ENCODE measurements at places on chromosomes 1 and 21.

GRCh38 chr1:231460614-231461013, 38.5 kb upstream of the EGLN1 start:
- no peak for DNase-seq

DNA sequence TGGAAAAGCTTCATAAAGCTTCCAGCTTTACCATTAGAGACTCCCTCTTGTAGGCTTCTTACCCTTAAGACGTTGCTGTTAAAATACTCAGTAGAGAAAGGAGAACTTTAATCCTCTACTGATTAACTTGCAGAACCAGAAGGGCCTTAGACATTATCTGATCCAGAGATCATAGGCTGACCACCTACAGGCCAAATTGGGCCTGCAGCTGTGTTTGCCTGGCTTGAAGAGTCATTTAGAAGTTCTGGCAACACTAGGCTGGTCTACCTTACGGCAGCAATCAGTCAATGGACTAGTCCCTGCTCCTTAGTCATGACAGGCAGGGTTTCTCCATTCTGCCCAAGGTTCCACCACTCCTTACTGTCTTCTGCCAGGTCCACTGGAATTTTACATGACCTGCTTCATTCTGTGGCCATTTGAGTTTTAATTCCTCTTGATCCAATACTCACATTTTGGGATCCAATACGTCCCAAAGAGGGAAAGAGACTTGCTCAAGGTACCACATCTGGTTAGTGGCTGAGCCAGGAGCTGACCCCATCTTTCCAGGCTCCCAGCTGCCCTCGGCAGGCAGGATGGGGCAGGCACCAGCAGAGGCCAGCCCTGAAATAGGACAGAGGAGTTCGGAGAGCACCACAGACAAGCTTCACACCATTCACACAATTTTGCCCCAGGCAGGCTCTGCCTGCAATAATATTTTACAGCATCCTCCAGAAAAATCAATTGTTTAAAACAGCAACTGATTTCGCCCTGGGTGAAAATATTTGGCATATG, 96.8 kb downstream of the TNR start:
- no peak for DNase-seq

- DNase-seq = no peak
These were observed 131.3 kb downstream of the BACH1 start for GRCh38 chr21:29430030-29430429.

GRCh38 chr1:223756806-223757700, 44.7 kb downstream of the CAPN2 start:
- DNase-seq = no peak

GRCh38 chr1:62234688-62235087, 40.0 kb downstream of the L1TD1 start:
- DNase-seq = no peak

DNA sequence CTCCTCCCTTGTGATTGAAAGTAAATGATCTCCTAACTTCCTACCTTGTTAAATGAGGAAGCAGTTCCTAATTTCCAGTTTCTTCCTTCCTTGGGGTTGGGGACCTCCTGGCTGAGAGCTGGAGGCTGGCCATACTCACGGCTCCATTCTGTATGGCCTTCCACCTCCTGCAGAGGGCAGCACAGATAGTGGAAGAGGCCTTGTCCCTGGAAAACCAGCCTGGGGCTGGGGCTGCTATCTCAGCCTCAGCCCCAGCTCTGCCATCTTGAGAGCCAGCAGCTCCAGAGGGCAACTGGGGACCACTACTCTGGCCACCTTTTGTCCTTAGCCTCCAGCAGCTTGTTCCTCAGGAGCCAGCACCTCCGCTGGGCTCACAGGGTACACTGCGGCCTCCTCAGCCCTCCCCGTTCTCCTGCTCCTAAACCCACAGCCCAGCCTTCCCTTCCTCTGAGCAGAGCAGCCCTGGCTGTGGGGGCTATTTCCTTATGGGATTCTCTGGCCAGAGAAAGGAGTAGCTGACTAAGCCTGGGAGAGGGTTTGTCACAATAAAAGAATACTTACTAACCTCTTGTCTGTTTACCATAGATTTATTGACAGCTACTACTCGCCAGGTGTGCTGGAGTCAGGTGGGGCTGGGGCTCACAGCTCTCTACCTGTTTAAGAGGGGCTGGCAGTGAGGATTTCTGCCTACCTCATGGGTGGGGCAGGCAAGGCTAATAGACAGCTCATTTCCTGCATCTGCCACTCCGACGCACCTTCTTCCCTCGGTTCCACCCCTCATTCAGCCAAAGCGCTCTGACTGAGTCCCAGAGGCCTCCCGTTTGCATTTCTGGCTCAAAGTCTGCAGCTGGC, 6.3 kb downstream of the TMEM234 start:
- DNase-seq = peak; percentile 85

DNA sequence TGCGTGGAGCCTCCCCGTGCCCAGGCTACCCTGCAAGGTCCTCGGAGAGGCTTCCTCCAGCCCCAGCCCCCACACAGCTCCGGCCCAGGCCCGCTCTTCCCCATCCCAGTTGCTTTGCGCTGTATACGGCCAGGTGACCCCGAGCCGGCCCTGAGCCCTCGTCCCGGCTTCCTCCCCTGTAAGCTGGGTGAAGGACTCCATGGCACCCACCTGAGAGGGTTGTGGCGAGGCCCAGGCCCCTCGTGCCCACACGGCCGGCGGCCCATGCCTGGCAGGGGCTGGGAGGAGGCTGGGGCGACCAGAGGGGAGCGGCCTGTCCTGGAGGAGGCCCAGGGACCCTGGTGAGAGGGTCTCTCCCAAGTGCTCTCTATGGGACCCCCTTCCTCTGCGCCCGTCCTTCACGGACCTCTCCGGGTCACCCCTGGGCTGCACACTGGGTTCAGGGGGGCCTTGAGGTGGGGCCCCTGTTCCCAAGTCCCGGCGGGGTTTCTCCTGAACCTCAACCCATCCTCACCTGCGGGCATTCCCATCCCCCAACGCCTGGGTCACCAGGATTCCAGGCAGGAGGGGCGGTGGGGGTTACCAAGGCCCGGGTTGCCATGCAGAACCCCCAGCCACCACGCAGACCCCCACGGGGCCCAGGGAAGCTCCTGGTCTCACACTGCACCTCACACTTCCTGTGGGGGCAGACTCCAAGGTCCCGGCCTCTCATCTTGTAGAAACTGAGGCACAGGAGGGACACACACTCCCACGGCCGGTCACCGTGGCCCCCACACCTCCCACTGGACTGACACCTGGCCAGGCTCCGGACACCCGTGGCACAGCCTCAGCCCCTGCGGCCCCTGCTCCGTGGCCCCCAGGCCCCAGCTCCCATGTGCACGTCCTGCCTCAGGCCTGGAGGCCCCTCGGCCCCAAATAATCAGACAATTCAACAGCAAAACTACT, 25.2 kb downstream of the COL6A1 start:
- DNase-seq = no peak

DNA sequence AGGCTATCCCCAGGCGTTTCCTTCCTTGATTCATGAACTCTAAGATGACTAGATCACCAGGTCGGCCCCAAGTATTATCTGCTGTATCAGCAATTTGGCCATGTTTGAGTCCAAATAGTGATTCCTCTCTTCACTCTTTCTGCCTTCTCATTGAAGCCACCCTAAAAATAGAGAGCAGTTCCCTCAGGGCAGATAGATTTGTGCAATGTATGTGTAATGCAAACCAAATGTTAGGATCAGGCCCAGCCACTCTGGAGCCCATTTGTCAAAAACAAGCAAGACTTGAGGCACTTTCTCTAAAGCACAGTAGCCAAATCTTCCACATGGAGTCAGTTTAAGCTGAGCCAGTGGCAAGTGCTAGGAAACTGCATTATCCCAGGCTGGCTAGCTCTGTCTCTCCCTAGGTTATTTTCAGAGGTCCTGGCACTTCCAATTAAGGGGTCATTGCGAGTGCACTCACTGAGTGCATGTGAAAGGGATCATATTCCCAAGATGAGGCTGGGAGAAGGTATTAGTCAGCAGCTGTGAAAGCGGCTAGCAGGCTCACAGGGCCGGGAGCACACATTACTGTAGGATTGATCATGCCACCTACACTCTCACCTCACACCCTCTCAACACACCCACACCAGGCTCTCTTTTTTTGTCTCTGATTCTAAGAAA, 97.9 kb upstream of the RAB3GAP2 start:
- peak; percentile 83 for DNase-seq

DNA sequence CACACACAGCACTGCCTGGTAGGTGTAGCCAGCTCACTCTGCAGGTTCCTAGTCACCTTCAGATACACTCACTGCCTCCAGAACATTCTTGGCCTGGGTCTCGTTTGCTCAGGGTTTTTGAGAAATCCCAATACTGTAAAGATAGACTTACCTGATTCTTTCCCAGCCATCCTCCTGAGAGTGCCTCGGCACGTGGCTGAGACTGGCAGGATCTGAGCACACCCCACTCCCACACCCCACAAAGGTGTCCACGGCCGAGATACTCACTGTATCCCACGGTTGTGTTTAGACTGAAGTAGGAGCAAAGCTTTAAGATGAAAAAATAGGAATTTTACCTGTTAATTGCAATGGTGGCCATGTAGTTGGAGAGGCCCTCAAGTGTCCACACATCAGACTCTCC, 33.4 kb downstream of the SNAP47 start:
- no peak for DNase-seq

GRCh38 chr1:17719874-17720273, 35.3 kb upstream of the ACTL8 start:
- DNase-seq = no peak

DNA sequence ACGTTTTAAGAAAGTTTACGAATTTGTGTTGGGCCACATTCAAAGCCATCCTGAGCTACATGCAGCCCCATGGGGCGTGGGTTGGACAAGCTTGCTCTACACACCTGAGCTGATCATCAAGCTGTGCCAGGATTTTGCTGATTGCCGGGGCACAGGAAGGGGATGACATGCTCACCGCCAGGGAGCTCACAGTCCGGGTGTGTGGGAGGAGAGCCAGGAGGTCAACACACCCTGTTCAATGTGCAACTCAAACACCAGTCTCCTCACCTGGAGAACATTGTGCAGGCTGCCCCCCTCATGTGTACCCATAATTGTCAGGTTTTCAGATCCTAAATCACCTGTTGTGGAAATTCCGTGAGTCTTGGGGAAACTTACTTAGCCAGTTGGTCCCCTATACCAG, 969 bp downstream of the CYP4A11 start:
- DNase-seq = no peak

DNA sequence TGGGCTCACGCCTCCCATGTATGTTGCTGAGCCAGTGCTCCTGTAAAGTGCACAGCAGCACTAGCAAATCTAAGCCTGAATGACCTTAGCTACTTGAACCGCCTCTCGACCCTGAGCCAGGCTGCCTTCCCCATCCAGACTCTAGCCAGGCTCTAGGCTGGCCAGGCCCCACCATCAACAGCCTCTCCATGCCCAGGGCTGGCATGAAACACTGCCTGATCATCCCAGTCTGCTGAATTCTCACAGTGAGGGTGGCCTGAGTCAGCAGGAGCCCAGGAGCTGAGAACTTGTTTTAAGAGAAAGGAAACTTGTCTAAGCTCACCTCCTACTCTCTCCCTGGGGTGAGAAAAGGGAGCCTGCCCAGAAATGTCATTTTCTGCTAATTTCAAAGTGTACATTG, 733.3 kb downstream of the PTPRU start:
- DNase-seq = no peak

DNA sequence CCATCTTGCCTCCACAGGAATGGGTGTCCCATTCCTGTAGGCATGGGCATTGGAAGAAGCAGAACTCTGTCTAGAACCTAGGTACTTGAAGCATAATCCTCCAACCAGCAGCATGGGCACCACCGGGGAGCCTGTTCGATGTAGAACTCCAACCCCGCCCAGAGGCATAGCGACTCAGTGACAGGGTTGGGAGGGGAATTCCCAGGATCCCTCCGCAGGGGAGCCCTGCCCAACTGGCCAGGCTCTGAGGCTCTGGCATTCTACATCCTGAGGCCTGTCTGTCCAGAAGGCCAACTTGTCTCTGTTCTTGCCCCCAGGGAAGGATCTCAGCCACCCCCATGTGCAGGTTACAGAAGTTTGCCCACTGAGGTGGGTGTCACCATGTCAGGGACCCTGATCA, 38.2 kb downstream of the CACNA1S start:
- DNase-seq = no peak

GRCh38 chr1:100721526-100722207, 2.1 kb downstream of the VCAM1 start:
- DNase-seq = no peak

DNA sequence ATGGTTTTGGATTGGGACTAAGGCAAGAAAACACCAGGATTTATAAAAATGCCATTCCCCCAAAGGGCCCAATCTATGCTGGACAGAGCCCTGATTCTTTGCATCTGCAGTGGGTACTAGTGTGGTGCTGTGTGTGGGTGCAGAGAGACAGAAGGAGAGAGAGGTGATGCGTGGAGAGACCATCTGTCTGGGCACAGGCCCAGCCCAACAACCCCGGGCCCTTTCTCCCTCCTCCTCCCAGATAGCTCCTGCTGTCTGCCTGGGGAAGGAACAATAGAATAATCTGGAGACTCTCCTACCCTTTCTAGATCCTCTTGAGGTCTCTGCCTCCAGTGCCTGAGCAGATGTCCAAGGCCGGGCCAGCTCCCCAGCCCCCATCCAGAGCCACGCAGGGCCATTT, 15.1 kb downstream of the KIAA1614 start:
- peak; percentile 70 for DNase-seq

DNA sequence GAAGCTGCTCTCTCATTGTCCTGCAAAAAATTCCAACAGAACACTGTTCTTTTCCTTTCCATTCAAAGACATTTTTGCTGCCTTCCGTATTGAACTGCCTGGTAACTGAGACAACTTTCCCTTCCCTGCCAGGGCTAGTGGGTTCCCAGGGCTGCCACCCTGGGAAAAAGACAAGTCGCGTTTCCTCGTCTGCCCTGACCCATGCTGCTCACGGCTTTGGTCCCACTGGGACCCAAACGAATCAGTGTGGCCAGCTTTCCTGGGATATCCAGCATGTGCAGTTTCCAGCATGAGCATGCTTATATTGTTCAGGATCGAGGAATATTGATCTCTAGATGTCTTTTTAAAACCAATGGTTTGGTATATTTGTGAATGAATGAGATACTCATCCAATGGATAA, 18.2 kb downstream of the SOX13 start:
- no peak for DNase-seq

GRCh38 chr1:64505232-64505943, 35.5 kb downstream of the CACHD1 start:
- peak; percentile 55 for DNase-seq

GRCh38 chr1:90162216-90162615, 167.3 kb downstream of the ZNF326 start:
- no peak for DNase-seq

- DNase-seq = no peak
These were observed 52.0 kb upstream of the LYPLAL1 start for GRCh38 chr1:219121679-219122078.

DNA sequence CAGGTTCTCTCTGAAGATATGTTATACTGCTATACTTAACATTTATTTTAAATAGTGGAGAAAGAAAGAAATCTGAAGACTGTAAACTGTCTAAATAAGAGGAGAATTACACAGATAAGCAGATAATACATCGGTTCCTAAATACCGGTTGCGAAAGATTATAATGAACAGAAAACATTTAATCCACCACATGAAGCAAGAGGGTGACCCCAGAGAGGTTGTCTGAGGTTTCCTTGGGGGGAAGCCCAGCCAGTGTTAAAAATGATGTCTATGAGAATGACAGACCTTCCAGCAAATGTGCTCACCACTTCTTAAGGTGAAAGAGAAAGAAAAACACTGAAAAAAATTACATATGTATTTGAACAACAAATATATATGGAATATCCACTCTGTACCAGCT, 356.4 kb upstream of the KAZN start:
- DNase-seq = no peak

GRCh38 chr1:48203287-48203900, 19.1 kb upstream of the SLC5A9 start:
- peak; percentile 56 for DNase-seq

GRCh38 chr1:33326785-33327184, 5.9 kb upstream of the A3GALT2 start:
- DNase-seq = no peak

Measured in SJCRH30 (cell line).